ENCODE measurements at places on chromosomes 12 and 14. TPM values are rescaled to one million over a fixed set of nuclear protein-coding genes. Genes with fewer than 3 reads are reported as not detected.

Gene XRCC3
- polyA plus RNA-seq = 11.3 TPM

Gene ADCY6
- polyA plus RNA-seq = 40.6 TPM

Gene PUS7L
- polyA plus RNA-seq = 7.5 TPM

Gene C12orf50
- 0.27 TPM for polyA plus RNA-seq

Gene ACVRL1
- polyA plus RNA-seq = 52.0 TPM

Gene TMEM132C
- 2.1 TPM for polyA plus RNA-seq

Gene BMP4
- 13.7 TPM for polyA plus RNA-seq

Gene MRPL51
- polyA plus RNA-seq = 112 TPM

Gene CALCOCO1
- 97.2 TPM for polyA plus RNA-seq

Gene LHX5
- polyA plus RNA-seq = not detected

Gene FGF6
- 28.9 TPM for polyA plus RNA-seq

DNA sequence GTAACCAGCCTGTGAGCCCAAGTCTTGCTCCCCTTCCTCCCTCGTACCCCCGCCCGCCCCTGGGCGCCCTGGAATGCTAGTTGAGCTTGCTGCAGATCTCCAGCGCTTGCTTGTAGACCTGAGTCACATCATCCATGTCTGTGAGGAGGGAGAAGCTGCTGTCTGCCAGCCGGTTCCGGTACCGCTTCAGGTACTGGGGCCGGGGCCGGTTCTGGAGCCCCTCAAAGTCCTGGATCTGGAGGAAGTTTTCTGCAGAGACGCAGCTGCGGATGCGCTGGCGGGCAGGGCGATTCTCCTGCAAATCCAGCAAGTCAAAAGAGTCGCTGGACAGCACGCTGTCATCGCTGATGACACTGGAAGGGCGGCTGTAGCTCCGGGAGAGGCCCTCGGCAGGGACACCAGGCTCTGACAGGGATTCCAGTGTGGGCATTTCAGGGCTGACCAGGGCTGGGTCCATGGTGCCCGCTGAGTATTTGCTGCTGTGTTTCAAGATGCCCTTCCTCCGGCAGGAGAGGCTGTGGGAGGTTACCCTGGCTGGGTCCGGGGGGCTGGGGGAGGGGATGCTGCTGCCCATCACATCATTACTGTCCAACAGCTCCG, 71.9 kb downstream of the NUAK1 start:
- no peak for DNase-seq

DNA sequence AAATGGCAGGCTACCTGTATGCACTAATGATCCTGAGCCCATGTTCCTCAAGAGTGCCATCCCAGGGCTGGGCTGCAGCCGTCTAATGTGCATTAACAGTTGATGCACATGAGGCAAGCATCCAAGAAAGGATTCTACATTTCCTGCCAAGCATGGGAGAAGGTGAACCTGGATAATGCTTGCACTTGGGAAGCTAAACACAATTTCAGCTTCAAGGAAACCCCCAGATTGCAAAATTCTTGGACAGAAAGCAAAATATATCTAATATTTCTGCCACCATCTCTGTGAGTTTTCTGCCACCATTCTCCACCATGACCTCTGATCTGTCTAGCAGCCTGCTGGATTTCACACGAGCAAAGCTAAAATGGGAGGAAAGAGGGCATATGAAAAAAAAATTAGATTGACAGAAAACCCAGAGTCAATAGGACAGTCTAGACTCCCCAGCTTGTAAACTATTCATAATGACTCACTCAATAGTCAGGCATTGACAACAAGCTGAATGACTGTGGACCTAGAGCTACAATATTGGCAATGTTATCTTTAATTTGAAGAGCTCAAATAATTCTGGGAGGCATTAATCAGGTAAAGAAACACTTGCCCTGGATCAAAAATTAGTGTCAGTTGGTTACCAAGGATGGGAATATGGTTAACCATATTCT, 91.9 kb upstream of the BCL2L14 start:
- no peak for DNase-seq

GRCh38 chr12:89484470-89484869, 40.1 kb downstream of the GALNT4 start:
- DNase-seq = no peak

DNA sequence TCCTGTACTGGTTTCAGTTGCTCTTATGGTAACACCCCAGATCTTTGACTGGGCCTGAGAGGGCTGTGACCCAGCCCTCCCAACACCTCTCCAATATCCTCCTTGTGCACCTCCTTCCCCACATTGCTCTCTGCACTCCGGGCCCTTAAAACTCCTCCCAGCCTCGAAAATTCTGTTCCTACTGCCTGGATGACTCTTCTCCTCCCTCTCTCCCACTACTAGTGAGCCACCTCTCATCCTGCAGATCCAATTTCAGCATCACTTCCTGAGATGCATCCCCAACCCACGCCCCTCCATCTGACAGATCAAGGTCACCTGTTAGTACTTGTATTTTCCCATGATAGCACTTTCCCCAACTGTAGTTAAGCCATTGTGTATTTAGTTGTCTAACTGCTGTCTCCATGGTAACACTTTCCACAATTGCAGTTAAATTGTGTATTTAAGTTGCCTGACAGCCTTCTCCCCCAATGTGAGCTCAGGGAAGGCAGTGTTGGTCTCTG, 11.5 kb upstream of the NT5DC3 start:
- peak; percentile 14 for DNase-seq

DNA sequence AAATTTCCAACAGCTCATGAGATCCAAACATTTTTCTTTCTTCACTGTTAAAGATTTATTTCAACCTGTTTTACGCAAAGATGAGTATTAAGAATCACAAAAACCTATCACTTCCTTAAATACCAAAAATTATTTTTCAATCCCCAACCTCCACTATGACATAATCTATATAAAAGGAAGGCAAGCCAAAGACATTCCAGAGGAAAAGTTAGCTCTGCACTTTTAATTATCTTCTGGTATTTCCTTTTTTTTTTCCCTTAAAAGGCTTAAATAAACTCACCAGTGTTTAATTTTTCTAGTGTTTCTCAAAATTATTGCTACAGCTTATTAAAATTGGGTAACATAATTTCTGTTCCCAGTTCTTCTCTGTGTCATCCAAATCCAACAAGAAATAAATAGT, 75.9 kb downstream of the BMP4 start:
- no peak for DNase-seq

DNA sequence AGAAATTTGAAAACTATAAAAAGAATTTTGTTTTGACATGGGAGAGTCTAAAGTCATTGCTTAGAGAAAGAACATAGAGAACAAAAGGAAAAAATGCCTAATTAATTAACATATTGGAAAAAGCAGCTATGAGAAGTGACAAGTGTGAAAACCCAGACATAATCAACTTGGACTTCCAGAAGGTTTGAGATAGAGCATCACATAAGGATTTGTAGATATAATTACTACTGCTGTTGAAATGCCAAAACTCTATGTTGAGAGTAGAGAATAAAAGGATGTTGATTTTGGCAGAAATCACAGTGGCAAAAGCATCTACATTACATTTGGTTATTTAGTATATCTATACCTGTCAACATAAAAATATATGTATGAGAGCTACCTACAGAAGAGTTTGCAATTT, 135.1 kb downstream of the SLC41A2 start:
- DNase-seq = no peak

DNA sequence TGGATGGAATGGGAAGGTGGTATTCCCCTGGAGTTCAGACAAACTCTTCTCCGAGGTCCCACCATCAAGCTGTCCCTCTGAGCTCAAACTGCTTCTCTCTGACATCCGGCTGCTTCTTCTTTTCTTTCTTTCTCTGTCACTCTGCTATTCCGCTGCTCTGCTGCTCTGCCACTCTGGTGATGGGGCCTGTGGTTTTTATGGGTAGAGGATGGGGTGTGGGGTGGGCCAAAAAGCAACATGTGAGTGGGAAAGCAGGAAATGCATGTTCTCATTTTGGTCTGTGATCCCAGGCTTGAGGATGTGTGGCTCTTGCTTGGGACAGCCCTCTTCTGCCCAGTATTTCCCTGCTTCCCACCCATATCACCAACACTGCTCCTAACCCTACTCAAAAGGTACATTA, 30.6 kb downstream of the CLECL1 start:
- no peak for DNase-seq

DNA sequence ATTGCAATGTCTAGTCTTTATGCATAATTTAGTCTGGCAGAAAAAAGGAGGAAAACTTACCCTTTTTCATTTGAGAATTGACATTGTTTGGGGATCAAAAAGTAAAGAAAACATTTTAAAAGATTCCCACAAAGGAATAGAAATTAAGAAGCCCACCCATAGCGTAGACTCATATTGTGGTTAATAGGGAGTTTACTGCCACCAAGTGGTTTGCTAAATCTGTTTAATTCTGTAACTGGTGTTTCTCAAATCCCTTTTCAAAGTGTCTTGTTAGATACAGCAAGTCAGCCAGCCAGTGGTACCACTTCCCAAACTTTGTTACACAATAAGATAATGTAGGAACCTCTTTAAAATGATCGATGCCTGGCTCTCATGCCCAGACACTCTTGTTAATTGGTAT, 180.3 kb downstream of the IPO8 start:
- peak; percentile 9 for DNase-seq

GRCh38 chr12:5730962-5731361, 214.1 kb downstream of the ANO2 start:
- DNase-seq = no peak

- no peak for DNase-seq
Observed at GRCh38 chr12:129005829-129006228, 152.6 kb downstream of the GLT1D1 start.

GRCh38 chr14:98999901-99000300, 272.1 kb downstream of the BCL11B start:
- DNase-seq = no peak

DNA sequence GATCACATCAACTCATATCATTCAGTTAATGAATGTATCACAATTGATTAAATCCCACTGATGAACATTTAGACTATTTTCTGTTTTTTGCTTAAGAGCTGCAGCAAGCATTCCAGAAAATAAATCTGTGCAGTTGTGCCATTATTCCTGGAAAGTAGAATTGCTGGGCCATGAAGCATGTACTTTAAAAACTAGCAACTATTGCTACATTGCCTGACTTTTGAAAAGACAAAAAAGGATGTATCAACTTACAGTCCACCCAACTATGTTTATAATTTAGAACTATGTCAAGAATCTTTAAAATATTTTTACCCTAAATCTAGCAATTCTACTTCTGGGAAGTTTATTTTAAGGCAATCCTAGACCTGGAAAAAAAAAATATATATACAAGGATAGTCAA, 33.4 kb upstream of the ERGIC2 start:
- DNase-seq = no peak

DNA sequence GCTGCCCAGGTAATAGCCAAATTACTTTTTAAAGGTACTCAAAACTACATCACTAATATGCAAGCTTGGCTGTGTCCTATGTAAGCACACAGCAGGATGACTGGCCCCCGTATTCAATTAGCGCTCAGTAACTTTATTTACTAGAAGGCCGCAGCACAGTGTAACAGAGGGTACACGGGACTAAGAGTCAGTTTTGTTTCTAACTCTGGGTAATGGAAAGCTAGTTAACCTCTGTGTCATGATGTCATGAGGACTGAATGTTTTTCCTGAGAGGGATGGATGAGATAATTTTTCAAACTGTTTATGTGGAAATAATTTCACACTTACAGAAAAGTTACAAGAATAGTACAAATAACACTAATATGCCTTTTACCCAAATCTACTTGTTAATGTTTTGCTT, 27.1 kb downstream of the GALNT4 start:
- no peak for DNase-seq

- no peak for DNase-seq
Observed at GRCh38 chr14:78170203-78170602, at the start of gene NRXN3. NRXN3 (plus strand) TSS chr14:78170373; CDS start chr14:78243094, 72,721 bp downstream.

- DNase-seq = peak; percentile 54
Observed at GRCh38 chr14:61476754-61477410, 155.5 kb downstream of the PRKCH start.

- DNase-seq = no peak
Observed at GRCh38 chr12:81015510-81015909, 62.4 kb upstream of the ACSS3 start.

DNA sequence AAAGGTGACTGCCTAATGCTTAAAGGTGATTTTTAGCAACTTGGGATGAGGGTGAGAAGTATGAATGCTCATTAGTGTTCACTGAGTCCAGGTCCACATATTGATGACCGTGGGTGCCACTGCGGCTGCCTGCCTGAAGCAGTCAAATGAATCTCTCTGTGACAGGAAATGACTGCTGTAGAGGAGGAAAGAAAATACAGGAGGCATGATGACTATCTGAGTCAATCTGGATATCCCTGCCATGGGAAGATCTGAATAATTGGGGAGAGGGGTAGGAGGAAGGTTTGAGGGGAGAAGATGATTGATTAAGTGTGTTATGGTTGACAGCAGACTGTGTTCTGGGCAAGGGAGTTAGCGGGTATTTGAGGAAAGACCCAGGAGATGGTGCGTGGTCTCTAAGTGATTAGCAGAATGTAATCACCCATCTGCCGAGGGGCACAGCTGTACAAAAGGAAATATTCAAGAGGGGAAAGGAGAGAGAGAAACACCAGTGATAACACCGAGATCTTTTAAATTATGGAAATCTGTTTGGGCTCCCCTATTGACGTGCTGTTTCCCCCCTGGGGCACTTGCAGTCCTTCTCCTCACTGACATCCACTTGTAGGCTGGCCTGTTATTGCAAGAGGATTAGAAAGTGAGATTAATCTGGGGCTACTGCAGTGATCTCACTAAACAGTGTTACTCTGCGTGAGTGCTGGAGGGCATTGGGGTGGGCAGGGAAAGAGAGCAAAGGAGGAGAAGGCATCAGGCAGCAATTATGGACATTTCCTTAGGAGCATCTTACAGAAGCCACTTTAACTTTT, 97.7 kb downstream of the AKAP6 start:
- no peak for DNase-seq

DNA sequence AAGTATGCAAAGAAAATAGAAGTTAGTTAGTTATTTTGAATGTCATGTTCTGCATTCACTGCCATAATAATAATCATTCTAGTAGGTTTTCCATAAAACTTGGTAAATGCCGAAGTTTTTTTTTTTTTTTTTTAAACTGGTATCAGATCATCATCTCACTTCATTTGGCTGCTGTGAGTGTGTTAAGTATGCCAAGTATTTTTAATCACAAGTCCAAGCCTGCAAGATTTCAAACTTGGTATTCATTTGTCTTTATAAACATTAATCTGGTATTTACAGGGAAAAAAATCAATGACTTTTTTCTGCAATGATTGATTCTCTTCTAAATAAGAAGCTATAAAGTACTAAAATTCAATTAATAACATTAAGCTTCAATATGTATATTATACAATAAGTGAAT, 248.9 kb downstream of the CCDC59 start:
- DNase-seq = no peak

GRCh38 chr14:44952391-44953110, 9.2 kb downstream of the KLHL28 start:
- DNase-seq = no peak

- DNase-seq = no peak
Observed at GRCh38 chr14:40218282-40218941, 786.2 kb upstream of the FBXO33 start.

- no peak for DNase-seq
Observed at GRCh38 chr14:103070971-103071542, 13.0 kb upstream of the LBHD2 start.

DNA sequence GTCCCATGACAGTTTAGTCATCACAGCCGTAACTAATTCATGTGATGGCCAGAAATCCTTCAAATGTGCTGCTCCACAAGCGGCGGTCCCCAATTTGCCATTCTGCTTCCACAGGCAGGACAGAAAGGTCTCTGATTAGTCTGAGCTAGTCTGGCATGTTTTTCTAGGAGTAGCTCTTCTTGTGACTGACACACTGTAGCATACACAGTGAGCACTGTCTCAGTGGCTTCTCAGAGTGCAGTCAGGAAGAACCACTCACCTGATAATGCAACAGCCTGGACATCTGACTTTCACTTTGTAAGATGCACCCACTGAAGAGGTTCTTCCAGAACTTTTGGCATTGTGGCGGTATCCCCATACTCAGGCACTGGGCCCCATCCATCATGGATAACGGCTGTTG, 1266.2 kb downstream of the TMEM121 start:
- no peak for DNase-seq

All from hindlimb muscle (tissue), 1 donor.